Fibroblast of skin of right quadriceps (primary cell): ENCODE measurements at places on chromosomes 12 and 14.

DNA sequence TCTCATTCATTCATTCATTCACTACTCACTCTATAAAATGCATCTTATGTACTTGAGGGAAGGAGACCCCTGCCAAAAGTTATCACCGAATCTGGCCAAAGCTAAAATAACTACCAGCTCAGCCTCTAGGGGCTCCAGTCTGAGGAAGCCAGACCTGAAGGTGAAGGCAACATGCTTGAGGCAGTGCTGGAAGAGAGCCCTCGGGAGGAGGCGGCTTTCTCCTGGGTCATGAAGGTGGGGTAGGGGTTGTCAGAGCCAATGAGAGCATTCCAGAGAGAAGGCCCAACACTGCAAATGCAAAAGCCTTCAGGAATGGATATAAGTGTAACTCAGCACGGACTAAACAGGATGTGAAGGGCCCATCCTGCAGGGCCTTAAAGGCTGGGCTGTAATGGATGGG is 62.4 kb downstream of the GSC start:
- DNase-seq = no peak

DNA sequence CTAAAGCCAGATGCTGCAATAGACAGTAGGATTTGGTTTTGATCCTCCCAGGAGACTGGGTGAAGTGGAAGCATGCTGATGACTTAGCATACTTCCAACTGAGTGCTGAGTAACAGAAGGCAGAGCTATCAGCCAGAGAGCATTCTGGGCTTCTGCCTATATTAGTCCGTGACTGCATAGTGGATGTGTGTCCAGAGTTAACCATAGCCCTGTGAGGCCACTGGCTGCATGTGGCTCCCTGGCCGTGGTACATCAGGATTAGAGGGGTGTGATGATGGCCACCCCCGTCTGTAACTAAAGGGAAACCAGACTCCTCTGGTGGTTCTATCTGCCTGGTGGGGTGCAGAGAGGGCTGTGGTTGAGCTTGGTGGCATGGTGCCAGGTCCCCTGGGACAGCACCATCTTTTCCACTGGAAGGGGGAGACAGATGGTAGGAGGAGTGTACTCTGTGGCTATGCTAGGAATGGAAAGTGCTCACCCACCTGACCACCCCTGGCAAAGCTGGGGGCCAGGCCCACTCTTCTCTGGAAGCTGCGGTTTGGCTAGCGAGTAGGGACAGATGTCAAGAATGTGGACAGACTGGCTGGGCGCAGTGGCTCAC is 27.4 kb downstream of the ABCD4 start:
- peak; percentile 90 for DNase-seq

GRCh38 chr14:70782361-70782760 is 27.0 kb downstream of the MAP3K9 start:
- DNase-seq = peak; percentile 54

- peak; percentile 67 for DNase-seq
These were observed 40.9 kb downstream of the TSHR start for GRCh38 chr14:80996049-80996901.

DNA sequence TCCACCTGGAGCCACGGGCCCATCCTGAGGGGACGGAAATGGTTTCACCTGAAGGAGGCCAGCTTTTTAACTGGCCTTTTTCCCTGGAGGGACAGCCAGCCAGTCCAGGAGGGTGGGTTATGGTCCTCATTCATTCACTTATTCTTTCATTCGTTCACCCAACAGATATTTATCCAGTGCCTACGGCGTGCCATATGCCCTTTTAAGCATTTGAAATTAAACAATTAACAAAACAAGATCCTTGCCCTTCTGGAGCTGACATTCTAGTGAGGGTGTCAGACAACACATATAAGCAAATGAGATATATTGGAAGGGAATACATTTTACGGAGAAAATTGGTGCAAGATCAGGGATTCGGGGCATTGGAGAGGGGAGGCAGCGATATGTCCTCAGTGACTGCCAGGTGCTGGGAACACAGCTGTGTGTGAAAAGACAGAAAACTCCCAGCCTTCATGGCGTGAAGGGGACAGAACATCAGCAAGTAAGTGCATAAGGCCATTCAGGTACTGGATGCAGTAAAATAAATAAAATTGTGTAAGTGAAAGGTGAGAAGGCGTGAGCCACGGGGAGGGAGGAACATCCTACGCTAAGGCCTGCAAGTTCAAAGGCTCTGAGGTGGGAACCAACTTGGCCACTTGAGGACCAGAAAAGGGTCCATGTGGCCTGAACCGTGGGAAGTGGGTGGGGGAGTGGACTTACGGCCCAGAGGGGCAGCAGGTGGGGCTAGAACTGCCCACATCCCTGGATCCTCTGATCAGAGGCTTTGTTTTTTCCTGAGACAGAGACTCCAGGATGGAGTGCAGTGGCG is 684 bp upstream of the ABCB9 start:
- DNase-seq = no peak

- DNase-seq = peak; percentile 58
These were observed 411.2 kb downstream of the AEBP2 start for GRCh38 chr12:19850346-19851065.

GRCh38 chr14:87000081-87000480 is 992.9 kb downstream of the GALC start:
- DNase-seq = no peak

DNA sequence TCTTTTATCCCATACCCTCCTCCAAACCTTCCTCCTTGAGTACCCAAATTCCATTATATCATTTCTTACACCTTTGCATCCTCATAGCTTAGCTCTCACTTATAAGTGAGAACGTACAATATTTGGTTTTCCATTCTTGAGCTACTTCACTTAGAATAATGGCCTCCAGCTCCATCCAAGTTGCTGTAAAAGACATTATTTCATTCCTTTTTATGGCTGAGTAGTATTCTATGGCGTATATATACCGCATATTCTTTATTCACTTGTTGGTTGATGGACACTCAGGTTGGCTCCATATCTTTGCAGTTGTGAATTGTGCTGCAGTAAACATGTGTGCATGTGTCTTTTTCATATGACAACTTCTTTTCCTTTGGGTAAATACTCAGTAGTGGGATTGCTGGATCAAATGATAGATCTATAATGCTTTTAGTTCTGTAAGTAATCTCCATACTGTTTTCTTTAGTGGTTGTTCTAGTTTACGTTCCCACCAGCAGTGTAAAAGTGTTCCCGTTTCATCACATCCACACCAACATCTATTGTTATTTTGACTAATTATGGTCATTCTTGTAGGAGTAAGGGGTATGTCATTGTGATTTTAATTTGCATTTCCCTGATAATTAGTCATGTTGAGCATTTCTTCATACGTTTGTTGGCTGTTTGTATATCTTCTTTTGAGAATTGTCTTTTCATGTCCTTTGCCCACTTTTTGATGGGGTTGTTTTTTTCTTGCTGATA is 10.1 kb downstream of the RAB21 start:
- no peak for DNase-seq

GRCh38 chr14:81418057-81418790 is 18.1 kb upstream of the STON2 start:
- DNase-seq = no peak

DNA sequence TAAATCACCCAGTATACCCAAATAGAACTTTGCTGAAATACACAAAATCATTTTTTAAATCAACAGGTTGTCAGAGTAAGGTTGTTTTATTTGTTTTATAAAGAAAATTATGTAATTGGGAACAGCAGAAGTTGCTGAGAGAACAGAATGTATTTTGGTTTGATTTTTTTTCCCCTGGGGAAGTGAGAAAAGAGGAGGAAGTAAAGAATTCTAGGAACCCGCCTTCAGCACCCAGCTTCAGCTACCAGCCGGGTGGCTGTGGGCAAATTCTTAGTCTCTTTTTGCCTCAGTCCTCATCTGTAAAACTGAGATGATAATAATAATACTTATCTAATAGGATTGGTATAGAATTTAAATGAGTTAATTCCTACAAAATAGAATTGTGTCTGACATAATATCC is 119.4 kb downstream of the SRGAP1 start:
- DNase-seq = no peak

- DNase-seq = peak; percentile 58
These were observed 581.0 kb upstream of the TMEM132C start for GRCh38 chr12:127685931-127686330.

GRCh38 chr12:67069451-67070306 is 199.5 kb upstream of the CAND1 start:
- peak; percentile 17 for DNase-seq

DNA sequence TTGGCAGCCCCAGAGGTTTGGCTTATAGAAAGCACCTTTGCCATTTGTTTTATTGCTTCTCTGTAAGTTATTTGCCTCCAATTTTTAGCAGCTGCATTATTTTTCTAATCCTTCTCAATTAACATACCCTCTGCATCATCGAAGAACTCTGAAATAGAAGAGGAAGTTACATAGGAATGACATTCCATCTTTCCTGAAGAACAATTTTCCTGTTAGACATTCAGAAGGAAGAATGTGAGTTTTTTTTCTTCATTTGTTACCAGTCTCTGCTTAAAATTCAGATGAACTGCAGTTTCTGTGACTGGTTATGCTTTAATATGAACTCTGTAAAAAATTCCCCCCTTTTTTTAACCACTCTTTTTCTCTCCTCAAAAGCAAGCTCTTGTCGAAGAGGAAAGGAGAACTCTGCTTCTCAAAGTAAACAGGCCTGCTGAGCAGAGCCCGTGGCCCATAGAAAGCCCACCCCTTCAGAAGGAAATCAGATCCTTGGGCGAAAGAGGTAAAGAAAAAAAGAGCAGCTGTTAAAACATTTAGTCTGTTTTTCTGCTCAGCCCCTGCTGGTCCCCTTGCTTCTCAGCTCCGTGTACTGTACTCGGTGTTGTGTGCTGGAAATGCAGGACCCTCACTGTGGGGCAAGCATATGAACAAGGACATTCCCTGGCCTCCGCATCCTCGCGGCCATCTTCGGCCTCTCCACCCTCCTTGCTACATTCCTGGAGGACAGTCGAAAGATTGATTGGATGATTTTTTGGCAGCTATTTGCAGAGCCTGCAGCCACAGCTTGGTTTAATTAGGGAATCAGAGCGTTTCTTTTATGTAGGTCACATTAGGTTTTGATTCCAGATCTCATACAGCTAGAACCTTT is 164.4 kb upstream of the LRIG3 start:
- peak; percentile 94 for DNase-seq

GRCh38 chr12:75908961-75909605 is 122.5 kb downstream of the PHLDA1 start:
- DNase-seq = peak; percentile 75

DNA sequence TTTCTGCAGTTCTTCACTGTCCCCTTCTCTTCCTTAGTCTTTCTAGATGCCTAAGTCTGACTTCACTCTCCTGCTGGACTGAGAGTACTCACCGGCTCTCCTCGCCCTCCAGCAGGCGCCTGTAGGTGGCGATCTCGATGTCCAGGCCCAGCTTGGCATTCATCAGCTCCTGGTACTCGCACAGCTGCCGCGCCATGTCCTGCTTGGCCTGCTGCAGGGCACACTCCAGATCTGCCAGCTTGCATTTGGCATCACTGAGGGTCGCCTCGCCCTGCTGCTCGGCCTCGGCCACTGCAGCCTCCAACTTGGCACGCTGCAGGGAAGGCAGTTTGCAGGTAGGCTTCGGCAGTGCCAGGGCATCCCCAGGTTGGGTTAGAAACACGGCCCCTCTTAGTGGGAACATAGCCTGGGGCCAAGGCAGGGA is 5.2 kb downstream of the KRT84 start:
- DNase-seq = peak; percentile 6

- peak; percentile 82 for DNase-seq
These were observed 21.9 kb upstream of the IFT81 start for GRCh38 chr12:110102255-110102654.

DNA sequence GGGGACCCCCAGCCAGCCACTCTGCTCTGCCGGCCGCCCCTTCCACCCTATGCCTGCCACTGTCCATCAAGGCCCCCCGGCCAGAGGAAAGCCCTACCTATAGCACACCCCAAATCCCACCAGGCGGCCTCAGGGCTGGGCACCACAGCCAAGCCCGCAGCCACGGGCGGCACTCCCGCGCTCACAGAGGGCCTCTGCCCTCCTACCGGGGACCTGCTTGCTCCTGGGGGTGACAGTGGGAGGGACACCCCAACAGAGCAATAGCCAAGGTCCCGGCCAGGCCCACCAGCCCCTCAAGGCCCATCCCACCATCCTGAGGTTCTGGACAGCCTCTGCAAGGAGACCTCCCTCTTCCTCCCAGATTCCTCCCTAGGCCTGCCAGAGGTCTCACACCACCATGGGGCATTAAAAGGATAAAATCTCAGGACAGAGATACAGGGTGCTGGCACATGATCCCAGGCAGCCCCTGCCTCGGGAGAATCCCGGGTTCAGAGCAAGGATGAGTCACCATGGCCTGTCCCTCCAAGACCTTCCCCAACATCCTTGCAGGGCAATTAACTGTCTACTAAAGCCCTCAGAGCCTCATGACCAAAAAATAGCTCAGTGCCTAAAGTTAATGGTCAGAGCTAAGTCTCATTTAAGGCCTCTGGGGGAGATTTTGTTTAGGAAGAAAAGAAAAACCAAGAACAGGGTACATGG is 17.1 kb downstream of the CCDC85C start:
- DNase-seq = no peak

- no peak for DNase-seq
These were observed 1.3 kb downstream of the SSH1 start for GRCh38 chr12:108856170-108856427.

- no peak for DNase-seq
These were observed 32.6 kb upstream of the NTF3 start for GRCh38 chr12:5399266-5399665.

DNA sequence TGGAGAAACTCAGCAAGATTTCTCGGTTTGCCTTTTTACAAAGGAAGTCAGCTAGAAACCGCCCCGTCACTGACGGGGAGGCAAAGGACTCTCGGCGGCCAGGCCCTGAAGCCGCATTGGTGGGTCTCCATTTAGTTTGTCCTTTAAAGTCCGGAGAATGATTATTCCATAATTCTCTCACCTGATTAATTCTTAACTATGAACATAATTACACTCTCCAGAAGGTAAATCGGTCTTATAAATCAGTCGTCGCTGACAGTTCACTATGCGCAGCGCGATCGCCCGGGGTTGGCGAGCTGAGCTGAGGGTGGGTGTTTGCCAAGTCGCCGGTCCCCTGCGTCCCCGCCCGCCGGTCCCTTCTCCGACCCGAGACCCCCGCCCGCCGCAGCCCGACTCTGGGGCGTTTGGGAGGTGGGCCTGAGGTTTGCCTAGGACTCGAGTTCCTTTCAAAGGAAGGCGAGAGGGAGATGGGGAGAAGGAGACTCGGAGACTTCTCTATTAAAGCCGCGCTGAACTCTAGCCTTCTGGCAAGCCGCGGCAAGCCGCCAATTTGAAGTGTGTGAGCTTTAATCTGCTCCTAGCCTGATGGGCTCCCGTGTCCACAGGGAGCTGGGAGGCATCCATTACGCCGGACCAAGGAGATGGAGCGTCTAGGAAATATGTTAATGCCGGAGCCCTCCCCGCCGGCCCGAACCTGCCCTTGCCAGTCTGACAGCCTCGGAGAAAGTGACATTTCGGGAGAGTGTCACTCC is 392.9 kb downstream of the NOVA1 start:
- peak; percentile 5 for DNase-seq

GRCh38 chr14:73965216-73965615 is 15.1 kb downstream of the COQ6 start:
- DNase-seq = no peak
